HS-27A (cell line): ENCODE measurements at places on chromosomes 11 and 22.

GRCh38 chr11:126072801-126073594, 10.3 kb upstream of the CDON start:
- DNase-seq, result no peak

DNA sequence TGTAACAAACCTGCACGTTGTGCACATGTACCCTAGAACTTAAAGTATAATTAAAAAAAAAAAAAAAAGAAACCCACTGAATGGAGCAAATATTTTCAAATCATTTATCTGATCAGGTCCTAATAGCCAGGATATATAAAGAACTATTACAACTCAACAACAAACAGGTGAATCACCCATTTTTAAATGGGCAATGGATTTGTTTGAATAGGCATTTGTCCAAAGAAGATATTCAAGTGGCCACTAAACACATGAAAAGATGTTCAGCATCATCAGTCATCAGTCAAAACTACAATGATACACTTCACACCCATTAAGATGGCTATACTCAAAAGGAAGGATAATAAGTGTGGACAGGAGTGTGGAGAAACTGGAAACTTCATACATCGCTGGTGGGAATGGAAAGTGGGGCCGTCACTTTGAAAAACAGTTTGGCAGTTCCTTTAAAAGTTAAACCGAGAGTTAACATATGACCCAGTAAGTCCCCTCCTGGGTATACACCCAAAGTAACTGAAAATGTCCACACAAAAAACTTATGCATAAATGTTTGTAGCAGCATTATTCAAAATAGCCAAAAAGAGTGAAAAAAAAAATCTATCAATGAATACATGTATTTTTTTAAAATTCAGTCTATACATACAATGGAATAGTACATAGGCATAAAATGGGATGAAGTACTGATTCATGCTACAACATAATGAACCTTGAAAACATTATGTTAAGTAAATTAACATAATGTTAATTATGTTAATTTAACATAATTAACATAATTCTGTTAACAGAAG, 53.1 kb downstream of the ARRB1 start:
- no peak for DNase-seq

- no peak for DNase-seq
Measured at GRCh38 chr11:45930031-45930794, 7.8 kb downstream of the LARGE2 start.

DNA sequence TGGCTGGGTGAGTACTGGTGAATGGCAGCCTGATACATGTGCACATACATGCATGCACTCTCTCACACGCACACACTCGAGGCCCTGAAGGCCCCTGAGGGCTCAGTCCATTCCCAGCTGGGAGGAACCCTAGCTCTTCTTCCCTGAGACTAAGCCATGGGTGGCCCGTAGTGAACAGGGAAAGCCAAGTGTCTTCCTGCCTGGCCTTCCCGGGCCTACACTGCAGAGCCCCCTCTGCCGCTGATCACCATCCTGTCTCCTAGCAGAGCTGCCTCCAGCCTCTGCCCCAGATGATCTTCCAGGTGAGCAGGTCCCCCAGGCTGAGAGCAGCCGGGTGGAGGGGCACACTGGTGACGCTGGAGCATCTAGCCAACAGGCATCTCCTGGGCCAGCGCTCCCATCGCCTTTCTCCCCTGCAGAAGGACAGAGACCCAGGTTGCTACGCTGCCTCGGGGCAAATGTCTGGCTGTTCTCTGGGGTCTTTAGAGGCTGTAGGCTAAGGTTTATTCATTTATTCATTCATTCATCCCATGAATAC, 57.3 kb downstream of the CD82 start:
- no peak for DNase-seq

GRCh38 chr11:112297248-112297866, 36.7 kb upstream of the PLET1 start:
- DNase-seq, result no peak

DNA sequence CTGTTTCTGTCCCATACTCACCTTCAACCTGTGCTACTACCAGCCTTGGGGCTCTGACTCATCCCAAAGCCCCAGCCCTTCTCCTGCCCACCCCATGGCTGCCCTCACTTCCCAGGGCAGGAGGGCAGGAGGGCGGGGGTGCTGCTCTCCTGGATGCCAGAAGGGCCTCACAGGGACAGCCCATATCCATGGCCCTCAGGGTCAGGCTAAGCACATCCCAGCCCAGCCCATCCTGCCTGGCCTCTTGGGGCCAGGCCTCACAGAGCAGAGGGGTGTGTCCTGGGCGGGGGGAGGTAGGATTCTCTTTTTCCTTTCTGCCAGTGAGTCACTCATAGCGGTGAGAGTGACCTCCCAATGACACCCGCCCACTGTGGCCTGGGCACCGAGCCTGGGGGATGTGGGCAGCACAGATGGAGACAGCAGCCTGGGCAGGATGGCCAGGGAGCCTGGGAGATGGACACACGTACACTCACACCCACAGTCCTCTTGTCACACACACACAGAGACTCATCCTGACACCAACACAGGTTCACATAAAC, 2.4 kb downstream of the LTBP3 start:
- peak; percentile 80 for DNase-seq

GRCh38 chr11:112421879-112422278, 161.2 kb upstream of the PLET1 start:
- DNase-seq, result no peak

DNA sequence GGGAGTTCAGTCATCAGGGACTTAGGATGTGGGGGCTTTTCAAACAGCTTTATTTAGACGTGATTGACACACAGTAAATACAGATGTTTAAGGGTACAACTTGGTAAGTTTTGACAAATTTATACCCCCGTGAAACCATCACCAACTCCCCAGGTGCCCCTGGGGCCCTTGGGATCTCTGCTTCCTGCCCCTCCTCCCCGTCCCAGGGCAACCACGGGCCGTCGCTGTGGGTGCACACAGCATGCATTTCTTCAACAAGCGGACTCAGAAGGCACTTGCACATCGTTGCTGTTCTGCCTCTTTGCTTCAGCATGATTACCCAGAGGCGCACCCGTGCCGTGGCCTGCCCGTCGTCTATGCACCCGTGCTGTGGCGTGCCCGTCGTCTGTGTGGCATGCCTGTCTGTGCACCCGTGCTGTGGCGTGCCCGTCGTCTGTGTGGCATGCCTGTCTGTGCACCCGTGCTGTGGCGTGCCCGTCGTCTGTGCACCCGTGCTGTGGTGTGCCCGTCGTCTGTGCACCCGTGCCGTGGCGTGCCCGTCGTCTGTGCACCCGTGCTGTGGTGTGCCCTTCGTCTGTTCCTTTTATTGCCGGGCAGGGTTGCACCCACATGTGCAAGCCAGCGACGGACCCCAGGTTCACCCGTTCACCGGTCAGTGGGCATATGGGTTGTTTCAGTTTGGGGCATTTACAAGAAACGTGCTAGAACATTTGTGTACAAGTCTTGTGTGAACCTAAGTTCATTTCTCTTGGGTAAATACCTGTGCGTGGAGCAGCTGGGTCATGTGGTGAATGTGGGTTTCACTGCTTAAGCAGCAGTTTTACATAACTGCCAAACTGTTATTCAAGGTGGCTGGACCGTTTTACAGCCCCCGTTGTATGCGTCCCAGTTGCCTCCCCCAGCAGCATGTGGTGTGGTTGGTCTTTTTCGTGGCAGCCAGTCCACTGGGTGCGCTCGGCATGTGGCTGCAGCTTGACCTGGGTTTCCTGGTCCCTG, 8.3 kb downstream of the CD81 start:
- no peak for DNase-seq

- DNase-seq, result no peak
Measured at GRCh38 chr11:134425816-134426536, 13.9 kb upstream of the B3GAT1 start.

DNA sequence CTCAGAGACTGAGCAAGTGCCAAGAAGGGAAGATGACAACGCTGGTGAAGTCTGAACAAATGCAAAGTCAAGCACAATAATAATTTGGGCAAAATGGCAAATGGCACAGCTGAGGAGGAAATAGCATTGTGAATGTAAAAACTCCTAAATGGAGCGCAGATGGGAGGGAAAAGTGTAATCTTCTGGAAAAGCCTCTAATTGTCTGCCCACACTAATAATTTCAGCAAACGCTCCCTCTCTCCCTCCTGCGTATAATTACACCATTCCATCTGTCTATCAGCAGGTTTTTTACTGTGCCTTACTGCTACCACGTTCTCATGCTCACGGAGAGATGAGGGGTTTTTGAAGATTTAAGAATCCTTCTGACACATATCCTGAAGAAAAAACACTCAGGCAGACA, 302.6 kb downstream of the KIRREL3 start:
- DNase-seq, result no peak

- no peak for DNase-seq
Measured at GRCh38 chr11:115930886-115931547, 426.8 kb upstream of the CADM1 start.

- DNase-seq, result no peak
Measured at GRCh38 chr11:5420993-5421392, 918 bp upstream of the OR51Q1 start.

- DNase-seq, result peak; percentile 36
Measured at GRCh38 chr11:106271686-106272085, 194.2 kb downstream of the AASDHPPT start.

DNA sequence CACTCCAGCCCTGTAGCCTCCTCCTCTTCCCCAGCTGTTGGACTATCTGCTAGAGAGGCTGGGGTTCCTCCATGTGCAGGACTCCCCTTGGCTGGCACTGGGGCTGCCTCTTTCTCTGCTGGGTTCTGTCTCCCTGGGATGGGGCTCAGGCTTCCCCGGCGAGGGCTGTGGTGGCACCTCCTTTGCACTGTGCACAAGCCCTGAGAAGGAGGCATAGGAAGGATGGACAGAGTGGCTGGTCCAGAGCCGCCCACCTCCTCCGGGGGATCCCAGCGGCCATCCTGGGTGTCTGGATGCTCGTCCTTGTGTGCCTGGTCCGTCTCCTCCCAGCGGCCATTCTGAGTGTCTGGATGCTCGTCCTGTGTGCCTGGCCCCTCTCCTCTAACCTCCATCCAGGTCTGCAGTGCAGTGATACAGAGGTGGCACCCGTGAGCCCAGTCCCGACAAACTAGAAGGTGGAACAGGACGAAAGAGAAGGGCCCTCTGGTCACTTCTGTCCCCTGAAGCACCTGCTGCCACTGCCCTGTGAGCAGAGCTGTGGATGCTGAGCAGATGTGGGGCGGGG, 633.7 kb downstream of the BRD1 start:
- DNase-seq, result no peak

DNA sequence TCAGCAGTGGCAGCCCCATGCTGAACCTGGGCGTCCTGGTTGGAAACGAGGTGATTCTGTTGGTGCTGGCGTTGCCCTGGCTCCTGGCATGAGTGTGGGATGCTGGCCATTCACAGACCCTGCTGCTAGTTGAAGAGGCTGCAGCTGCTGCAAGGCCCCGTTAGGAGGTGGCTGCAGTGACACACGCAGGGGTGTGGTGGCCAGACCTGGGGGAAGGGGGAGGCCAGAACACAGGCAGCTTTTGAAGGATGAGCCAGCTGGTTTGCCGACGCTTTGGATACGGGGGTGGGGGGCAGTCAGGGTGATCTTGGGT, 77.2 kb downstream of the MORC2 start:
- no peak for DNase-seq

- DNase-seq, result no peak
Measured at GRCh38 chr11:99535406-99535805, 514.7 kb downstream of the CNTN5 start.

DNA sequence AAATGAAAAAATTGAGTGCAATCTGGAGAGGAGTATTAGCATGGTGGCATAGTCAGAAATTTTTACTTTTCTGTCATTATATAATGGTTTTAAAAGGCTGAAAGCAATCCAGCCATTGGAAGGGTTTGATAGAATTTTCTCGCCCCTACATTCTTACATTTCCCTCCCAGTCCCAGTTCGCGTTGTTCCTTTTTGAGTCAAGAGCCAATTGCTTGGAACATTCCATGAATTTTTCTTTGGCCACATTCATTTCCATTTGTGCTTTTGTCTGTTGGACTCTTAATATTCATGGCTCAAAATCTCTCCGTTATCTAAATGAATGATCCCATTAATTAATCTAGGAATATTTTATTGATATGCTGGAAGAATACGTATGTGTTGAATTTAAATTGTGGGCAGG, 66.0 kb downstream of the GRK3 start:
- DNase-seq, result no peak

- DNase-seq, result no peak
Measured at GRCh38 chr11:63906585-63906984, 10.4 kb downstream of the RCOR2 start.

DNA sequence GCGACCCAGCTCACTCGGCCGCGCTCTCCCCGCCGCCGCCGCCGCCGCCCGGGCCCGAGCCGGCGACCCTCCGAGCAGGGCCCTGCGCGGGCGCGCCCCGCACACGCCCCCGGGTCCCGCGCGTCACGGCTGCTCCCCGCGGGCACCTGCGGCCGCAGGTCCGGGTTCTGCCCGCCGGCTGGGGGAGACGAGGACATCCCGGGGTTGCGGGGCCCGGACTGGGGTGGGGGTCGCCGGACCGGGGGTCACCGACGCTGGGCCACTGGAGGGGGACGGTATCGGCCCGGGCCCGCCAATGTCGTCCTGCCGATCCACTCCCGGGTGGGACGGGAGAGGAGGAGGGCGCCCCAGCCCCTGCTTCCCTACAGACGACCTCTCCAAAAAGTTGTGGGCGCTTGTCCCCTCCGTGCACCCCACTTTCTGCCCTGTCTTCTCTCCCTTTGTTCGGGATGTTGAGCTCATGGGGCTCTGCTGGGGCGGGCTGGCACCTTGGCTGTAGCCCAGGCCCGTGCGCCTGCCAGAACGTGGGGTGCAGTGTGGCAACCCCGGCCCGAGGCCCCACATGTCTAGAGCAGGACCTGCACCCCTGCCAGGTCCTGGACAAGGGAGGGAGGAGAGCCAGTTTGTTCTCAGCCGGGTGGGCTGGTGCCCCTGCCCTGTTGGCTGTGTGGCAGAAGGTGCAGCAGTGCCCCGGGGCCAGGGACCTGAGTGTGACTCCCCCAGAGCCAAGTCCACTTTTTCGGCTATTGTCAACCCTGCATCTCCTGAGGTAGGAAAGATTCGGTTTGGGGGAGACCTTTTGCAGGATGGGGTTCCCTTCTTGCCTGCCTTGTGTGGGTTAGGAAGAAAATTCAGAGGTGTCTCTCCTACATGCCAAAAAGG, 40.2 kb upstream of the CELSR1 start:
- DNase-seq, result no peak

DNA sequence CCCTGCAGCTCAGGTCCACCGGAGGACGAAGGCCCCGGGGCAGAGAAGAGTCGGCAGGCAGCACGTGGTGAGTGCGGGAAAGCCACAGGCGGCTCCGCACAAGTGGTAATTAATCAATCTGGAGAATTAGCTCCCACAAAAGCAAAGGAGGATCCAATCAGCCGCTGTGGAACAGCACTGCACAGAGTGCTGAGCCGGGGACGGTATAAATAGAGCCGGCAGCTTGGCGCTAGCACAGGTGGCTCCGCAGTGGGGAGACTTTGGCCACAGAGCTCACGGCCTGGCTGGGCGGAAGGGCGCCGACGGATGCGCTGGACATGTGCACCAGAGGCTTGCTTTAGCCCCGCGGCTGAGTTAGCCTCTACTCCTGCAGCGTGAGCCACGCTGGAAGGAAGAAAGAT, 48.9 kb downstream of the IGSF9B start:
- DNase-seq, result no peak
